ENCODE measurements at places on chromosomes 12 and 14. TPM values are rescaled to one million over a fixed set of nuclear protein-coding genes. Genes with fewer than 3 reads are reported as not detected.

TEX52 gene
- total RNA-seq = 4.7 TPM

EPS8 gene
- 81.8 TPM for total RNA-seq

DNA sequence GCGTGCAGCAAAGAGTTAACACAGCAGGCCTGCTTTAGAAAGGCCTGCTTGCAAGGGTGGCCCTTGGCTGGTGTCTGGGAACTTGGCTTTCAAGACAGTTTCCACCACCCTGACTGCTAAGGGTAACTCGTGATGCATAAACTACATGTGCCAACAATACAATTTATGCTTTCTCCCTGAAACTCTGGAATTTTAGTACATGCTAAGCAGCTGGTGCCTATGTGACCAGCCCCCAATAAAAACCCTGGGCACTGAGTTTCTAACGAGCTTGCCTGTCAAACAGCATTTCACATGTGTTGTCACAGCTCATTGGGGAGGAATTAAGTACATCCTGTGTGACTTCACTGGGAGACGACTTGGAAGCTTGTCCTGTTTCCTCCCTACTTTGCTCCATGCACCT is 133.1 kb downstream of the SLC5A8 start:
- H3K36me3 ChIP-seq = no peaks in the 10 kb centered on the region
- no peaks in the 10 kb centered on the region for H3K4me1 ChIP-seq
- H3K4me3 ChIP-seq = no peak overlapping the region
- no peak for DNase-seq
- no peaks in the 10 kb centered on the region for H3K27me3 ChIP-seq
- H3K27ac ChIP-seq = no peak overlapping the region

DNA sequence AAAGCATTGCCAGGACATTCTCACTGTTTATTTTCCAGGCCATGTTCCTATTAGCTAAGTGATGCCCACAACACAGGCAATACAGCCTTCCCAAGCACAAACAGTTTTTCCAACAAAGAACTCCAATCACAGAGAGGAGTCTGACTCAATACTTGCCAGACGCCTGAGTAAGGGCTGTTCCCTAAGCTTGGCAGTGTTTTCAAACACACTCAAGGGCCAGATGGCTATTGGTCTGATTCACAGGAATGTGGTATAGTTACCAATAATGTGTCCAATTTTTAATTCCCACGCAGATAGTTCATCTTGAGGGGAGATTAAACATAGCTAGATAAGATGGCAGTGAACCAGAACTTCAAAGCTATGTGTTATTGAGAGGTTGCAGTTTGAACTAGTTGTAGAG is 381.0 kb downstream of the SNAPC1 start:
- H3K4me3 ChIP-seq = no peak overlapping the region
- DNase-seq = peak; percentile 67
- H3K27me3 ChIP-seq = no peaks in the 10 kb centered on the region
- H3K36me3 ChIP-seq = no peaks in the 10 kb centered on the region
- peaks cover 5% of the 10 kb centered on the region for H3K4me1 ChIP-seq
- H3K27ac ChIP-seq = no peak overlapping the region

DNA sequence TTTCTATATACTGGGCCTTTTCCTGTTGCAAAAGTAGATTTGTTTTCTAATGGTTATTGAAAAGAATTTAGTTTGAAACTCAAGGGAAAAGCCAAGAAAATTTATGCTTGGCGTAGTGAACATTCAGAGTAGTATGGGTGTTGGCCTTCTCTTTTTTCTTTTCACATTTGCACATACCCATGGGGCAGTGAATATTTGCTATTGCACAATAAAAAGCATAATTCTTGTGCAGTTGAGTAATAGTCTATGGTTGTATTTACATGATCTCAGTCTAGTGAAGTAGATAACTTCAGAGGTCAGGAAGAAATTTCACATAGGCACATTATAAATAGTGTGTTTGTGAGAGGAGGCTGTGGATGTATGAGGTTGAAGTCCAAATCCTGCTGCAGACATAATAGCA is 158.1 kb downstream of the FLRT2 start:
- no peaks in the 10 kb centered on the region for H3K27me3 ChIP-seq
- H3K27ac ChIP-seq = no peak overlapping the region
- no peaks in the 10 kb centered on the region for H3K4me1 ChIP-seq
- H3K36me3 ChIP-seq = no peaks in the 10 kb centered on the region
- no peak overlapping the region for H3K4me3 ChIP-seq

GRCh38 chr12:96510306-96510764 is 21.0 kb downstream of the CFAP54 start:
- H3K27ac ChIP-seq = no peak overlapping the region
- no peaks in the 10 kb centered on the region for H3K27me3 ChIP-seq
- H3K4me3 ChIP-seq = no peak overlapping the region
- H3K36me3 ChIP-seq = no peaks in the 10 kb centered on the region
- no peak for DNase-seq
- H3K4me1 ChIP-seq = no peaks in the 10 kb centered on the region

- H3K36me3 ChIP-seq = no peaks in the 10 kb centered on the region
- H3K27ac ChIP-seq = peak overlapping the region; percentile 31
- no peaks in the 10 kb centered on the region for H3K27me3 ChIP-seq
- DNase-seq = no peak
Measured at GRCh38 chr12:24499151-24500146, 449.5 kb downstream of the BCAT1 start.

- no peaks in the 10 kb centered on the region for H3K4me1 ChIP-seq
- H3K27ac ChIP-seq = no peak overlapping the region
- DNase-seq = no peak
- no peak overlapping the region for H3K4me3 ChIP-seq
Measured at GRCh38 chr12:31712877-31713276, 15.9 kb downstream of the AMN1 start.

PAPOLA gene
- total RNA-seq = 194 TPM

AKT1 gene
- total RNA-seq = 125 TPM

GRCh38 chr12:123102366-123102765 is 48.5 kb downstream of the PITPNM2 start:
- no peak overlapping the region for H3K4me3 ChIP-seq
- H3K4me1 ChIP-seq = peaks cover 14% of the 10 kb centered on the region
- DNase-seq = no peak
- no peaks in the 10 kb centered on the region for H3K27me3 ChIP-seq
- H3K36me3 ChIP-seq = no peaks in the 10 kb centered on the region

DNA sequence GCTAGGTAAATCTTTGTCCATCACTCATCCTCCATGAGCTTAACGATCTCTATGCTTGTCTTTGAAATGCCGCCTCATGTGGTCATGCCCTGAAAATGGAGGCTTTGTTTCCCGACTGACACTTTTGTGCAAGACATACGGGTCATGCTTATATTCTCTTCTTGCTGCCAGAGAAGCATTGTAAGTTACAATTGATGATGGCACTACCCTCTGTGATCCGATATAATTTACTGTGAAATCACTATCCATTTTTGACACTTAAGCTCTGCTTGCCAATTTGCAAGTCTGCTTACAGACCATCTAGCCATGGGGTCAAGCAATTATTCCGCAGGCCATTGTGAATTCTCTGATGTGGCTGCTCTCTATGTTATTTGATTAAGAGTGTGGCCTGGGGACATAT is 650.0 kb downstream of the FLRT2 start:
- no peak for DNase-seq
- H3K36me3 ChIP-seq = no peaks in the 10 kb centered on the region
- H3K27me3 ChIP-seq = no peaks in the 10 kb centered on the region
- H3K4me3 ChIP-seq = no peak overlapping the region
- H3K4me1 ChIP-seq = no peaks in the 10 kb centered on the region

- DNase-seq = no peak
- no peaks in the 10 kb centered on the region for H3K4me1 ChIP-seq
- H3K27ac ChIP-seq = no peak overlapping the region
- H3K27me3 ChIP-seq = no peaks in the 10 kb centered on the region
- no peak overlapping the region for H3K4me3 ChIP-seq
- no peaks in the 10 kb centered on the region for H3K36me3 ChIP-seq
Measured at GRCh38 chr14:65053466-65053865, 48.9 kb downstream of the MAX start.

DNA sequence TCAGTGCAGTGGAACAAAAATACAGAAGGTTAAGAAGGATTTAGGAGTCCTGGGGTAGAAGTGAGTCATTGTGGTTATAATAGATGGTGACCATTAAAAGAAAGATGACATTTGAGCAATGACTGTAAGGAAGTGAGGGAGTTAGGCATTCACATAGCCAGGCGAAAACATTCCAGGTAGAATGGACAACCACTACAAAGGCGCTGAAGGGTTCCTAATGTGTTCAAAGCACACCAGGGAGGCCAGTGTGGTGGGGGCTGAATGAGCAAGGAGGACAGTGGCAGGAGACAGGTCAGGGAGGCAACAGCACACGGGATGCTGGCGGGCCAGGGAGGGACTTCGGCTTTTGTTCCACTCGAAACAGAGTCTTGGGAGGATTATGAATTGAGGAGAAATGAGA is 129.9 kb downstream of the NPAS3 start:
- no peak for DNase-seq
- no peaks in the 10 kb centered on the region for H3K4me1 ChIP-seq
- no peaks in the 10 kb centered on the region for H3K36me3 ChIP-seq
- H3K4me3 ChIP-seq = no peak overlapping the region

DNA sequence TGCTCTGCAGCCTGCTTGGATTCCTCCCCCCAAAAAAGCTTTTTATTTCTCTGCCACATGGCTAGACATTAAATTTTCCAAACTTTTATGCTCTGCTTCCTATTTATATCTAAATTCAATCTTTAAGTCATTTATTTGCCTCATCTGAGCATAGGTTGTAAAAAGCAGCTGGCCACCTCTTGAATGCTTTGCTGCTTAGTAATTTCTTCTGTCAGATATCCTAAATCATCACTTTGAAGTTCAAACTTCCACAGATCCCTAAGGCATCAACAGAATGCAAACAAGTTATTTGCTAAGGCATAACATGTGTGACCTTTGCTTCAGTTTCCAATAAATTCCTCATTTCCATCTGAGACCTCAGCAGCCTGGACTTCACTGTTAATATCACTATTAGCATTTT is 209.6 kb downstream of the FSCB start:
- H3K27ac ChIP-seq = no peak overlapping the region
- DNase-seq = no peak
- H3K4me3 ChIP-seq = no peak overlapping the region
- H3K27me3 ChIP-seq = no peaks in the 10 kb centered on the region

DNA sequence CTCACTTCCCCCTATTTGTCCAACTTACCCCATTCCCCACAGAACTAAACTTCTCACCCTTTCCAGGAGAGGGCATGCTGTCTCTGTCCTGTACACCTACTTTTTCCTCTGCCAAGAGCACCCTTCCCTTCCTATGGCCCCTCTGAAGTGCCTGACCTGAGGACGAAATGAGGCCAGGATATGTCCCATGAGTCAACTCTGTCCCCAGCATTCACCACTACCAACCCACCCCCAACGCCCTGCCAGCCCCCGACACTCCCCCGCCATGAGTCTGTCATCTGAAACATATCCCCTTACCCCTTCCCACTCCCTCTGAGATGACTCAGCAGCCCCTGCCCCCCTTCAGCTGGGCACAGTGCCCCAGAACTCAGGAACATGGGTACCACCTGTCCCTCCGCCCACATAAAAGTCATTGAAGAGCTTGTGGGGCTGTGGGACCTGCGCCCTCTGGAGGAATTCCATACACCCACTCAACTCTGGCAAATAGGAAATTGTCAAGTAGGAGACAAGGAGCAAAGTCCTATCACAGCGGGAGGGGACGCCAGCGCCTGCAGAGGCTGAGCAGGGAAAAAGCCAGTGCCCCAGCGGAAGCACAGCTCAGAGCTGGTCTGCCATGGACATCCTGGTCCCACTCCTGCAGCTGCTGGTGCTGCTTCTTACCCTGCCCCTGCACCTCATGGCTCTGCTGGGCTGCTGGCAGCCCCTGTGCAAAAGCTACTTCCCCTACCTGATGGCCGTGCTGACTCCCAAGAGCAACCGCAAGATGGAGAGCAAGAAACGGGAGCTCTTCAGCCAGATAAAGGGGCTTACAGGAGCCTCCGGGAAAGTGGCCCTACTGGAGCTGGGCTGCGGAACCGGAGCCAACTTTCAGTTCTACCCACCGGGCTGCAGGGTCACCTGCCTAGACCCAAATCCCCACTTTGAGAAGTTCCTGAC is 26.3 kb downstream of the ITGA7 start:
- no peak overlapping the region for H3K4me3 ChIP-seq
- peaks cover 14% of the 10 kb centered on the region for H3K4me1 ChIP-seq
- H3K27me3 ChIP-seq = no peaks in the 10 kb centered on the region
- DNase-seq = peak; percentile 67
- H3K27ac ChIP-seq = no peak overlapping the region

PLEKHD1 gene
- total RNA-seq = 0.87 TPM

- DNase-seq = no peak
- H3K36me3 ChIP-seq = no peaks in the 10 kb centered on the region
- no peaks in the 10 kb centered on the region for H3K27me3 ChIP-seq
- no peak overlapping the region for H3K27ac ChIP-seq
- no peak overlapping the region for H3K4me3 ChIP-seq
- peaks cover 9% of the 10 kb centered on the region for H3K4me1 ChIP-seq
Measured at GRCh38 chr14:68702135-68702534, 90.7 kb downstream of the ZFP36L1 start.

GRCh38 chr12:124513297-124513867 is 54.0 kb downstream of the NCOR2 start:
- peaks cover 84% of the 10 kb centered on the region for H3K4me1 ChIP-seq
- no peak for DNase-seq

GRCh38 chr14:22469538-22470303 is 119.3 kb downstream of the DAD1 start:
- no peak overlapping the region for H3K4me3 ChIP-seq
- H3K27me3 ChIP-seq = no peaks in the 10 kb centered on the region
- no peak for DNase-seq
- H3K4me1 ChIP-seq = no peaks in the 10 kb centered on the region
- no peak overlapping the region for H3K27ac ChIP-seq

ACVR1B gene
- total RNA-seq = 36.8 TPM

DNA sequence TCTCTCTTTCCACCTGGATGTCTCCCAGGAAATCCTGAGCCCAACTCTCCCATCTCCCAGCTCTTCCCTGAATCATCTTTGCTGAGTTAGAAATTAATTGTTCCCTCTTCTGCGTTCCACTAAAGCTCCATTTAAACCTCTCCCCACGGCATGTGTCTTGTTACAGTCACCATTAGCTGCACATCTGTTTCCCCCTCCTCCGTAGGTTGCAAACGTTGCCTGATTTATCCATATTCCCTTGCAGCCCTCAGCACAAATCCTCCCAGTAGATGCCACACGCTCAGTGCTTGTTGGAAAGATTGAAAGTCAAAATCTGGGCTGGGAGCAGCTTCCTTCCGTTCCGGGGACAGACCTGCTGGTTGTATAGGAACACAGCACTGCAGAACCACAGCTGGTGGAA is 90.4 kb downstream of the SLC24A4 start:
- peaks cover 6% of the 10 kb centered on the region for H3K4me1 ChIP-seq
- DNase-seq = no peak
- H3K27me3 ChIP-seq = no peaks in the 10 kb centered on the region

VDR gene
- total RNA-seq = 2.9 TPM

DNA sequence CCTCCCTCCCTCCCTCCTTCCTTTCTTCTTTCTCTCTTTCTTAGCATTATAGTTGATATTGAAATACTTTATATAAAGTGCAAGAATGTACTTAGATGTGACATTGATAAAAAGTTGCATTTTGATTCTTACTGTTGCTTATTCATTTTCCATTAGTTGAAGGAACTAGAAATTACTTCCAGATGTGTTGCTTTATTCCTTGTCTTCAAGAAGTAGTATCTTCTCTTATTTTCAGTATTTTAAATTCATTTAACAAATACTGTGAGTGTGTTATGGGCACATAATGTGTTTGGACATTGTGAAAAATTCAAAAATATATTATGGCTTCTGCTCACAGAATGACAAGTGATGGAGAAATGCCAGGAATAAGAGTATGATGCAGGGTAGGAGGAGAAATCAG is 45.6 kb downstream of the TRMT5 start:
- no peak overlapping the region for H3K4me3 ChIP-seq
- no peaks in the 10 kb centered on the region for H3K27me3 ChIP-seq
- no peak overlapping the region for H3K27ac ChIP-seq
- H3K36me3 ChIP-seq = no peaks in the 10 kb centered on the region
- DNase-seq = no peak
- no peaks in the 10 kb centered on the region for H3K4me1 ChIP-seq

KRT72 gene
- 16.5 TPM for total RNA-seq

Data from testis (tissue), 5 donors.